ENCODE measurements at places on chromosomes 4 and X. TPM values are rescaled to one million over a fixed set of nuclear protein-coding genes. Genes with fewer than 3 reads are reported as not detected.
A peak's percentile ranks its signal among the peaks of the same experiment; 100 is the strongest.

- no peaks in the 10 kb centered on the region for H3K36me3 ChIP-seq
- H3K4me3 ChIP-seq: no peak overlapping the region
- H3K27ac ChIP-seq: peak overlapping the region; percentile 71
- peak; percentile 50 for DNase-seq
- no peaks in the 10 kb centered on the region for H3K27me3 ChIP-seq
Observed at GRCh38 chrX:133495464-133496391, 80.4 kb upstream of the GPC4 start.

- no peaks in the 10 kb centered on the region for H3K4me1 ChIP-seq
- DNase-seq: no peak
- H3K27me3 ChIP-seq: no peaks in the 10 kb centered on the region
- H3K27ac ChIP-seq: no peak overlapping the region
- H3K4me3 ChIP-seq: no peak overlapping the region
Observed at GRCh38 chr4:10173754-10174749, 57.5 kb upstream of the WDR1 start.

GRCh38 chrX:95950679-95951078, 734.0 kb upstream of the DIAPH2 start:
- DNase-seq: no peak
- no peak overlapping the region for H3K4me3 ChIP-seq
- H3K27ac ChIP-seq: no peak overlapping the region
- no peaks in the 10 kb centered on the region for H3K27me3 ChIP-seq
- H3K36me3 ChIP-seq: no peaks in the 10 kb centered on the region

GRCh38 chr4:43693876-43694275, 754.7 kb downstream of the KCTD8 start:
- no peak for DNase-seq
- H3K36me3 ChIP-seq: no peaks in the 10 kb centered on the region
- H3K27ac ChIP-seq: no peak overlapping the region

DNA sequence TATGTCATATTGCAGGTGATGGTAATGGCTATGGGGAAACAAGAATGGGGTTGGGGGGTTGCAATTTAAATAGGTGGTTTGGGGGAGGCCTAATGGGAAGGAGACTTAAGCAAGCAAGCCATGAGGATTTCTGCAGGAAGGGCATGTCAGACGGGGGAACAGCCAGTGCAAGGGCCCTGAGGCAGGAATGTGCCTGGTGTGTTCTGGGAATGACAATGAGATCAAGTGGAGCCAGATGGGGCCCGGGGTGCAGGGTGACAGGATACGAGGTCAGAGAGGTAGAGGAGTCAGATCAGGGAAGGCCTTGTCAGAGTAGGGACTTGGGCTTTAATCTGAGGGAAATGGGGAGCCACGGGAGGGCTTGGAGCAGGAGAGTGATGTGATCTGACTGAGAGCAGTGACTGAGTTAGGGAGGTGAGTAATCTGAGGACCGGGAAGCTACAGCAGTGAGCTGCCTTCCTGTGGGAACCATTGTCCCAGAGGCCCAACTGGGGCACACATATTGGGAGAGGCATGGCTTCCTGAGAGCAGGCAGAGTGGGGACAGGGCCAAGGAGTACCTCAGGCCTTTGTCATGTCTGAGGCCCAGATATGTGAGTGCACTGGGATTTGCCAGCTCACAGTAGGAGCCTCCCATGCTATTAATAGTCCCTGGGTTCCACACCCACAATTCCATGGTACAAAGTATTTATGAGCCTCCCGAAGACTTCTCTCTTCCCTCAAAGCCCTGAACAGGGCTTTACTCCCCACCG, 139.8 kb downstream of the BCOR start:
- H3K36me3 ChIP-seq: no peaks in the 10 kb centered on the region
- no peaks in the 10 kb centered on the region for H3K4me1 ChIP-seq
- H3K27me3 ChIP-seq: no peaks in the 10 kb centered on the region
- no peak overlapping the region for H3K4me3 ChIP-seq

DNA sequence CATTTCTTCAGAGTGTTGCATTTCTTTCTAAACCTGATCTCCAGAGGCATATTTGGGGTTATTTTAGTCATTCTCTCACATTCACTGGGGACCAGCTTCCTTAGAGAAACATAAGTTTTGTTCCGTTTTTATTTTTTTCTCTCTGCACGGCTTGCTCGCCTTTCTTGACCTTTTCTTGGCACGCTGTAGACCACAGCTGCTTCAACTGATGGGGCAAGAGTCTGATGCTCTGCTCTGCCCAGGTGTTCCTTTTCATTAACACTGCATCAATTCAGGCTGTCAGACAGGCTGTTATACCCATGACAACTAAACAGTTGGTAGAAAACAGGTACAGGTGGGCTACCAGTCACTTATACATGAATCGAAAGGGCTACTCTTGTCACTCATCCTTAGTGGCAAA, 682.2 kb upstream of the DIAPH2 start:
- no peak overlapping the region for H3K27ac ChIP-seq
- DNase-seq: no peak
- H3K4me3 ChIP-seq: no peak overlapping the region
- H3K27me3 ChIP-seq: no peaks in the 10 kb centered on the region

GRCh38 chr4:5887361-5888221, 5.3 kb downstream of the CRMP1 start:
- no peak for DNase-seq
- H3K27ac ChIP-seq: no peak overlapping the region
- peaks cover 46% of the 10 kb centered on the region for H3K27me3 ChIP-seq
- no peaks in the 10 kb centered on the region for H3K4me1 ChIP-seq

GRCh38 chrX:112056476-112056875, 26.1 kb downstream of the TRPC5 start:
- no peaks in the 10 kb centered on the region for H3K4me1 ChIP-seq
- no peak overlapping the region for H3K27ac ChIP-seq
- H3K27me3 ChIP-seq: no peaks in the 10 kb centered on the region
- no peak overlapping the region for H3K4me3 ChIP-seq
- H3K36me3 ChIP-seq: no peaks in the 10 kb centered on the region
- no peak for DNase-seq

GRCh38 chr4:14607578-14607977, 394.7 kb upstream of the CPEB2 start:
- no peak overlapping the region for H3K27ac ChIP-seq
- DNase-seq: no peak
- no peaks in the 10 kb centered on the region for H3K27me3 ChIP-seq
- H3K4me1 ChIP-seq: no peaks in the 10 kb centered on the region
- H3K4me3 ChIP-seq: no peak overlapping the region
- no peaks in the 10 kb centered on the region for H3K36me3 ChIP-seq

- DNase-seq: no peak
- no peak overlapping the region for H3K4me3 ChIP-seq
- H3K27ac ChIP-seq: no peak overlapping the region
- no peaks in the 10 kb centered on the region for H3K36me3 ChIP-seq
Observed at GRCh38 chr4:55498051-55498450, 48.7 kb downstream of the CLOCK start.

- DNase-seq: no peak
- H3K27me3 ChIP-seq: no peaks in the 10 kb centered on the region
- no peaks in the 10 kb centered on the region for H3K4me1 ChIP-seq
- no peak overlapping the region for H3K27ac ChIP-seq
Observed at GRCh38 chrX:154840856-154841255, 6.4 kb upstream of the SMIM9 start.

DNA sequence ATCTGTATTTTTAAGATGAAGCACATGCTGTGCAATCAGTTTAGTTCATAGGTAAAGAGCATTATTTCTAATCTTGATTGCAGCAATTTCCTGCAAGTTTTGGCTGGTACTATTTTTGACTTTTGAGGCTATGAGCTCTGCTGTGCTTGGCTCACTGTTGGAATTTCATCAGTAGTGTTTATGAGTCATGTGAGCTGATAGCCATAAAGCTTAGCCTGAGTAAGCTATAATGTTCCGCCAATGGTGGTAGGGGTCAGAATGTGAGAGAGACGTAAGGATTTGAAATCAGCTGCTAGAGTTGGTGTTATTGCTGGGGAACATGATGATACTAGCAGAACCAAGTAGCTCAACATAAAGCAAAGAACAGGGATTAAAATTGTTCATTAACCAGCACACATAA, 590.9 kb upstream of the GNPDA2 start:
- DNase-seq: no peak
- no peaks in the 10 kb centered on the region for H3K36me3 ChIP-seq
- no peaks in the 10 kb centered on the region for H3K27me3 ChIP-seq
- H3K27ac ChIP-seq: no peak overlapping the region
- no peak overlapping the region for H3K4me3 ChIP-seq

DNA sequence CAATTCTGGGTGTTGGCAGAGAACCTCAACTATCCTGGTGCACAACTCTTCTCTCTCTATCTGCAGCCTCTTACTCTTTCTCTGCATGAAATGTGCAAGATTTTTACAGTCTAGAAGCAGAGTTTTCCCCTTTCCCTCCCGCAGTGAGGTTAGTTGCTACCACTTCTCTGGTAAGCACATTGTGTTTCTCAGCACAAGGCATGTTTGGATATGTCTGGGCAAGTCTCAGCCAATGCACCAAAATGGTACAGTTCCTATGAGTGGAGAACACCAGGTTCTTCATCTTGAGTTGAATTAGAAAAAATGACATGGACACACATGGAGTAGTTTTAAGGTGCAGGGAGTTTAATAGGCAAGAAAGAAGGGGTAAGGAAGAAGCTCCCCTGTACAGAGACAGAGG, 187.0 kb downstream of the CCNG2 start:
- no peak for DNase-seq
- H3K4me3 ChIP-seq: no peak overlapping the region
- no peaks in the 10 kb centered on the region for H3K27me3 ChIP-seq
- no peaks in the 10 kb centered on the region for H3K4me1 ChIP-seq
- no peak overlapping the region for H3K27ac ChIP-seq
- no peaks in the 10 kb centered on the region for H3K36me3 ChIP-seq

DNA sequence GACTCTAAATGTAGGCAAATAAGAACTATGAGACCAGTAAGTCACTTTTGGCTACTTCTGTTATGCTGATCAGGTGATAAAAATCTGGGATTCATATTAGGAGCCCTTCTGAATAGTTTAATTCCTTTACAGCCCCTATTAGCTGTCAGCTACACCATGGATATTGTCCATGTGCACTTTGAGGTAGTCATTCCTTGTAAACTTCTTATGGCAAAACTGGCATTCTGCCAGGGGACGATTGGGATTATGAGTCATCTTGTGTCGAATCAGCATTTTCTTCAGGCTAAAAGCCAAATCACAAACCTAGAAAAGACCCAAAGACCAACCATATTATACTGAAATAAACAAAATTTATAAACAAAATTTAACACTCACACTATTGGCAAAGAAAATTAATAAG, 227.6 kb downstream of the PRDM5 start:
- no peak overlapping the region for H3K4me3 ChIP-seq
- no peaks in the 10 kb centered on the region for H3K27me3 ChIP-seq
- H3K4me1 ChIP-seq: no peaks in the 10 kb centered on the region
- DNase-seq: peak; percentile 68
- H3K27ac ChIP-seq: no peak overlapping the region
- H3K36me3 ChIP-seq: no peaks in the 10 kb centered on the region

DNA sequence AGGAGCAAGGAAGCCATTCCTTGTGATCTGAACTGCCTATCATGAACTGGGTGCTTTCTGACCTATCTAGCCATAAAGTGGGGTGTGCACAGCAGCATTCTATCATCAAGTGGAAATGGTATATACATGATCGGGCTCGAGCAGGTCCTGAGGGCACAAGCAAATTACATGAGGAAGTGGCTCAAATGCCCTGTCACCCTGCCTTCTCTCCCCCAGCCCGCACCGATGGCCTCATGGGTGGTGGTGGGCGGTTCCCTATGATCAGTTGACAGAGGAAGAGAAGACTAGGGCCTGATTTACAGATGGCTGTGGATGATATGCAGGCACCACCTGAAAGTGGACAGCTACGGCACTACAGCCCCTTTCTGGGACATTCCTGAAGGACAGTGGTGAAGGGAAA, 46.3 kb upstream of the BCLAF3 start:
- H3K4me3 ChIP-seq: no peak overlapping the region
- no peaks in the 10 kb centered on the region for H3K36me3 ChIP-seq

DNA sequence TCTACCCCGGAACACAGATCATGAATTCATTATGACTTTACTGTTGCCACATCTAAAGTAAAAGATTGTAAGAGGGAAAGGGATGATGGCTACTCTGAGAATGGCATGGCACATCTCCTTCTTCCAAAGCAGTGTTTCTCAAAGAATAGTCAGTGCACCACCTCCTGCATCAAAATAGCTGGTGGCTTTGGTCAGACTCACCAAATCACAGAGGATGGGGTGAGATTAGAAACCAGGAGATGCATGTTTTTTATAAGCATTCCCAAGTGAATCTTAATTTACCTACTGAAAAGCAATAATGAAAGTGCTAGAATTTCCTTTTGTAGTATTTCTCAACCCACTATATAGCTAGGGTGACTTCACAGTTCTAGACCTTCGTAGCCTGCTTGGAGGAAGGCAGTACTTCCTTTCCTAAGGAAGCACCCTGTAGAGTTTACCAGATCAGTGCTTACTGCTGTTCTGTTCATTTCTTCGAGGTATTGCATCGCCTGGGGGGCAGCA, 340.8 kb upstream of the KLF3 start:
- peaks cover 7% of the 10 kb centered on the region for H3K4me1 ChIP-seq
- H3K27ac ChIP-seq: no peak overlapping the region
- H3K27me3 ChIP-seq: no peaks in the 10 kb centered on the region
- DNase-seq: no peak
- H3K4me3 ChIP-seq: no peak overlapping the region
- no peaks in the 10 kb centered on the region for H3K36me3 ChIP-seq

GRCh38 chr4:185638548-185639301, 103.4 kb upstream of the PDLIM3 start:
- H3K4me1 ChIP-seq: no peaks in the 10 kb centered on the region
- no peaks in the 10 kb centered on the region for H3K36me3 ChIP-seq
- no peaks in the 10 kb centered on the region for H3K27me3 ChIP-seq
- no peak for DNase-seq
- no peak overlapping the region for H3K27ac ChIP-seq

- H3K4me1 ChIP-seq: no peaks in the 10 kb centered on the region
- no peaks in the 10 kb centered on the region for H3K27me3 ChIP-seq
- no peak overlapping the region for H3K4me3 ChIP-seq
- no peak overlapping the region for H3K27ac ChIP-seq
- H3K36me3 ChIP-seq: no peaks in the 10 kb centered on the region
- no peak for DNase-seq
Observed at GRCh38 chr4:23680671-23681518, 209.0 kb downstream of the PPARGC1A start.

SPATA4 gene
- total RNA-seq: not detected

NLGN3 gene
- total RNA-seq: 0.82 TPM

DCAF16 gene
- total RNA-seq: 34.0 TPM

COX7B gene
- 485 TPM for total RNA-seq

MAGED4B gene
- total RNA-seq: 4.1 TPM

PNMA5 gene
- not detected for total RNA-seq

NR0B1 gene
- total RNA-seq: 0.20 TPM

GPC4 gene
- total RNA-seq: 15.4 TPM

HEPH gene
- 236 TPM for total RNA-seq

MAGEA9B gene
- total RNA-seq: not detected

HSD17B13 gene
- 1.1 TPM for total RNA-seq

FABP2 gene
- 36.3 TPM for total RNA-seq
